ENCODE measurements at places on chromosomes 1 and 21.

GRCh38 chr1:36400514-36400824 lies 2.8 kb upstream of the LSM10 start:
- no peak for DNase-seq

- DNase-seq, result no peak
Observed at GRCh38 chr1:94425821-94426484, 7.8 kb downstream of the ABCD3 start.

GRCh38 chr21:43297989-43298388 lies 128.9 kb downstream of the SIK1 start:
- DNase-seq, result no peak

DNA sequence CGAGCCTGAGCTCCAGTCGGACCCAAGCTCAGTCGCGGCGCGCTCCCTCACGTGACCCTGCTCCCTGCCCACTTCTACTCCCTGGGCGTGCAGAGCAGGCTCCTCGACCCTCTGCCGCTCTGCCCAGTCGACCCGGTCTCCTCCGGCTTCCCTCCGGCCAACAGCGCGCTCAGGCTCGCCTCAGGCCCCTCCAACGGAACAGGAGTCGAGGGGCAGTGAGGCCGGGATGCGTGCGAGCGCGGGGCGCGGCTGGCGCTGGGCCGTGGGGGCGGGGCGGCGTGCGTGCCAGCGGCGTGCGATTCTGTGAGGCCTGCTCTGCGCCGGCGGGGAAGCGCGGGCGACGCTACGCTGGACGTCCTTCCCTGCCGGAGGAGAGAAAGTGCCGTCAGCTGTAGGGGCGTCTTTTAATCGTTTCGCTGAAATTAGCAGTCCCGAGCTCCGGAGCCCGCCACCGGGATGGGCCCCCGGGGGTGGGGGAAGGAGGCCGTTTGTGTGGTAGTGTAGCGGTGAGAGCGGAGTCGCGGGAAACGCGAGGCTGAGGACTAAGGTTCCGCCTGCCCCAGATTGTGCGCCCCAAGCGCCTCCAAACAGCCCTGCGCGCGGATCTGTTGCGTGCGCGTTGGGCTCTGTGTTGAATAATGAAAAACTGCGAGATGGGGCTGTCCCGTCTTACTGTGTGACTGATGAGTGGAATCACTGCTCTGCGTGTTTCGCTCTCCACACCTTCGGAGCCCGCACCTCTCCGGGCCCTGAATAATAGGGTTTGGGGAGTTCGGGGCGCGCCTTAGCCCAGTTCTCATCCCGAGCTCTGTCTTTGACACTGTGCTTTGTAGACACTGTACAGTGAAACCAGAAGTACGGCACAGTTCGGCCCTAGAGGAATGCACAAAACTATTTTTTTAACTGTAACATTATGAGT lies at the start of gene ACBD6:
Gene ACBD6, minus strand, starts transcription at position 217 of the 919 bp plus-strand sequence. CDS start 311 bp downstream, outside the sequence.
- DNase-seq, result peak; percentile 83

DNA sequence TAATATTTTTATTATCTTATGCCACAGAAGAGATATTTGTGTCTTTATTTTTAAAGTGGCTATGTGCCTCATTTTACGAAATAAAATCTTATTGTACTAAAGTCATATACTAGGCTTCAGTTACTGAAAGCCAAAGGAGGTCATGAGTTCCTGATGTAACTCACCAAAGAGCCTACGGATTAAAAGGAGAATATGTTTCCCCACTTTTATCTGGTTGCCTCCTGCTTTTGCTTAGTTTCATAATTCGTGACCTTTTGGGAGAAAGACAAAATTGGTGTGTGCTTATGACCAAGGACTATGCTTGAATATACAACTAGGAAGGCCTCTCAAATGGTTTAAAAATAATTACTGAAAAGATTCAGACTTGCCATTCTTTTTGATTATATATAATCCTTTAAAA lies 18.2 kb upstream of the AHCTF1 start:
- DNase-seq, result no peak

- DNase-seq, result no peak
Observed at GRCh38 chr1:169604781-169605560, 18.7 kb upstream of the F5 start.

GRCh38 chr1:54323324-54323739 lies 82.9 kb downstream of the SSBP3 start:
- no peak for DNase-seq

GRCh38 chr1:201475915-201476669 lies 7.1 kb upstream of the PHLDA3 start:
- DNase-seq, result no peak

DNA sequence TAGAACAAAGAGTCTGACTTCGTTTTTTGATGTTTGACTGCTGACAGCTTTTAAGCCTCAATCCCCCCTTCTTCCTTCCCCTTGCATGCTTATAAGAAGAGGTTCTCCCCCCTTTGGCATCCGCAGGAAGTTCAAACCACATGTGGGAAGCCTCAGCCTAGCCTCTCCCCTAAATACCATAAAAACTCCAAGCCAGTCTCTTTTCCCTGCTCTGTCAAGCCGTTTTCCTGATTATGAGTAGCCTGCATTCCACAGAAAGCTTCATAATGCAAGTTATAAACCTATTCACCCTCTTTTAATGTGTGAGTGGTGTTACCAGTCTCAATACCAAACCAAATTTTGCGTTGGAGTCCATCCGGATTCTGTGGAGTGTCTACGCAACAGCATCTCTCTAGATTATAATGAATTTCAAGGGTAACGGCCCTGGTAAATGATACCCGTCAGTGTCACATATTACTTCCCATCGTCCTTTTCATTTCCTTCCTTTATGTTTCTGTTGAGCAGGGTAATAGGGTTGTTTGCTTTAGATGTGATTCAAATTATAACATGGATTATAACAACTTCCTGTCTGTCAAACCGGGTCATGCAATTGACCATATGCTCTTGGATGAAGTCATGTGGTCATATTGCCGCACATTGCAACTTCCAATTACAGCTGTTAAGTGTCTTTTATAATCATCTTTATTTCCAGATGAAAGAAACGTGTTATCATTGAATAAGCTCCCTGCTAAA lies 717.5 kb downstream of the RWDD3 start:
- no peak for DNase-seq

DNA sequence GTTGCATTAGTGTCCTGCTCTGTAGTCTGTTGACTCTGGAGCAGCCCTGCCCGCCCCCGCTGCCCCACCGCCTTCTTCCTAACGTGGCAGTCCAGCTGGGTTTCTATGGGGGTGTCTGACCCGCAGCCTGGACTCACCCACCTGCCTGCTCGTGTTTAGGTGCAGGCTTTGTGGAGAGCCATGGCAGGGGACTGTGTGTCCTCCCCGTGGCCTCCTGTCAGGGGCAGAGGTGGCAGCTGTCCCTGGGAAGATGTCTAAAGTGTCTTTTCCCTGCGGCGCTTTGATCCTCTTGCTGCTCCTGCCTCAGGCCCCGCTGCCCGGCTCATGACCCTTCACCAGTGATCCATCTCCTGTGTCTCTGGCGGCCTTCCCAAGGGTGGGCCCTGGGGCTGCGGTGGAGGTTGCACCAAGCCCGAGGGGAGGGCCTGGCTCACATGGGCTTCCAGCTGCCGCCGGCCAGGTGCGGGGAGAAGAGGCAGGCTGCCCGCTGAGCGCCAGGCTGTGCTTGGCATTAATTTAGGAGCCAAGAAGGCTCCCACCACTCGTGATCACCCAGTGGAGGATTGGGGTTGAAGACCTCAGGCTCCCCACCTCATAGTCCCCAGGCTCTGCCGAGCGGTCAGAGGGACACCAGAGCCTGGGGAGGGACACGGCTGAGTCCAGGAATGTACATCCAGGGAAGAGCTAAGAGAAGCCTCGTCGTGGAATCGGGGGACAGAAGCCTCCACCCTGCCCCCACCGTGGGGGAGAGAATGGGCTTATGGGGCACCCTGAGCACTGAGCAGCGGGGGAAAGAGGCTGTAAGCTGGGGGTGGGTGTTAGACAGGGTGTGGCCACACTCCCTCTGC lies 44.1 kb downstream of the COL18A1 start:
- no peak for DNase-seq

GRCh38 chr21:45451771-45452182 lies 46.8 kb downstream of the COL18A1 start:
- DNase-seq, result no peak

- no peak for DNase-seq
Observed at GRCh38 chr1:41749991-41750745, 168.6 kb downstream of the HIVEP3 start.

- no peak for DNase-seq
Observed at GRCh38 chr1:78101514-78101913, 55.7 kb downstream of the GIPC2 start.

DNA sequence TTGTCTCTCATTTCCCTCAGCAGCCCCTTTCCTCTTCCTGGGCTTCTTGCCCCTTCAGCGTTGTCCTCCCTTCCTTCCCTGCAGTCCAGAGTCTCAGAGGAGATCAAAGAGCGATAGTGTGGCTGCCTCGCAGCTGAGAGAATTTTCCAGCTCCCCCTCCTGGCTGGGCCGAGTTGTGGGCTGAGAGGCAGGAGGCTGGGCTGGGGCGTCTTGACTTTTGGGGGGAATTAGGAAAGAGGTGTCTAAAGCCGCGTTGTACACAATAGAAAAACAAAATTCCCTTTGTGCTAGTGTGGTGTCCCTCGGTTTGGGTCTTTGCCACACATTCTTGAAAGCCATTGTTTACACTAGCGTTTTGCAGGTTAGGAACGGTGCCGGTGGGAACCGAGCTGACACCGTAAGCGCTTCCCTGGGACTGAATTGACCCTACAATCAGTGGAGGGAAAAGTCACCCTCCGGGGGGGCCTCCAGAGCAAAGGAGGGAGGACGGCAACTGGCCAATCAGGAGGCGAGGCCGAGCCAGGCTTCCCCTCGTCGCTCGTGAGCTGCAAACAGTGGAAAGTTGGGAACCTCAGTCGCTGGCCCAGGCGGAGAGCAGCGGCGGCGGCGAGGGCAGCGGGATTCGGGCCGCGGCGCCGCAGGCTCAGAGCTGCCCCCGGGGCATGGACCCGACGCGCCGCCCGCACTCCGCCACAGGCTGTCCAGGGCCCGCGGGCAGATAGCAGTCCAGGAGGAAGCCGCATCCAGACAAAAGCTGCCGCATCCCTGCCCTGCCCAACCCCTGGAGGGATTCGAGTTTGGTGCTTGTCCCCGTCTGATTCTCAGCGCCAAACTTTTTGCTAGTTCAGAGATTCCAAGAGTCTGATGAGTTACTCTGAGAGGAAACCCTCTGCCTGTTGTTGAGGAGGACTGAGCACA lies at the start of gene HMCN1:
Gene HMCN1, plus strand, starts transcription at position 574 of the 918 bp plus-strand sequence. CDS start 389 bp downstream, outside the sequence.
- peak; percentile 81 for DNase-seq

- no peak for DNase-seq
Observed at GRCh38 chr1:3547055-3548005, 64.0 kb downstream of the MEGF6 start.

- DNase-seq, result no peak
Observed at GRCh38 chr21:39014747-39015146, 168.5 kb downstream of the PSMG1 start.

DNA sequence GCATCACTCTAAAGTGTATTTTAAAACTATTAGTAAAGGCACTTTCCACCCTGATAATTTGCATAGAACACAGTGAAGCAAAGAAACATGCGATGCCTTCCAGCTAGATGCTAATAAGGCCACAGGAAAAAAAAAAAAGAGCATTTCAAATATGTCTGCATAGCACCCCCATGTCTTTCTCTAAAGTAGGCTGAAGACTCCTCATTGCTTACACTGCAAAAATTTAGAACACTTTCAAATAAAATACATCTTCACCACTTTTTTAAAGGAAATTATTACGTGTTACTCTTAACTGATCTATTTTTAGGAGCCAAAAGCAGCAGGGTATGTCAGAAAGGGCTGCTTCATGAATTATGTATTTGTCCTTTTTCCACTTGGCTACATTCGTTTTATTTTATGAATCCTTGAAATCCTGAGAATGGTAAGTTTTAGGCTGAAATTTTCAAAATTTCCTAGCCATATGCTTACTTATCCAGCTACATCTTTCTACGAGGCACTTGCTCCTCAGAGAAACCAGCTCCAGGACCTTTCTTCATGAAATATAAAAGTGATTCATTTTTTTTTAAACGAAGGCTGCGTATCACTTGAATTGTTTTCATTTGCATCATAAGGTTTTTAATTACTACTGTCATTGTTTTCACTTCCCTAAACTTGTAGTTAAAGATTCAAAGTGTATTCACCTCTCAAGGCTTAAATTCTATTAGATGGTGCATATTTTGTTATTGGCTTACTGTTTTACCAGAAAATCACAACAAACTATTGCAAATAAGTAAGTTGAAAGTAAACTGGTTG lies 513.0 kb downstream of the PTPRC start:
- no peak for DNase-seq

DNA sequence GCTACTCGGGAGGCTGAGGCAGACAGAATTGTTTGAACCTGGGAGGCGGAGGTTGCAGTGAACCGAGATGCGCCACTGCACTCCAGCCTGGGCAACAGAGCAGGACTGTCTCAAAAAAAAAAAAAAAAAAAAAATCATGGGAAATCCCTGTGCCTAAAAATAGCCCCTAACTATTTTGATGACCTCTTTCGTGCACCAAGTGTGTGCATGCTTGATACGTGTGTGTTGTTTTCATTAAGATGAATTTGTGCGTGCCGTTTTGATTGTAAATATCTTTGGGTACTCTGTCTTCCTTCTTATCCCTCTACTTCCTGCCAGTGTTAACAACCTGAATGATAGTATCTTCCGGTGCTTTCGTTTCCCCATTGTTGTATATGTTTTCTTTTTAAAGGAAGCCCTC lies 9.8 kb downstream of the CACYBP start:
- no peak for DNase-seq

GRCh38 chr1:209549443-209550205 lies 33.9 kb upstream of the CAMK1G start:
- DNase-seq, result peak; percentile 64

GRCh38 chr1:12387641-12388040 lies 157.8 kb downstream of the VPS13D start:
- DNase-seq, result no peak

- DNase-seq, result no peak
Observed at GRCh38 chr1:195617106-195617505, 991.1 kb downstream of the KCNT2 start.

DNA sequence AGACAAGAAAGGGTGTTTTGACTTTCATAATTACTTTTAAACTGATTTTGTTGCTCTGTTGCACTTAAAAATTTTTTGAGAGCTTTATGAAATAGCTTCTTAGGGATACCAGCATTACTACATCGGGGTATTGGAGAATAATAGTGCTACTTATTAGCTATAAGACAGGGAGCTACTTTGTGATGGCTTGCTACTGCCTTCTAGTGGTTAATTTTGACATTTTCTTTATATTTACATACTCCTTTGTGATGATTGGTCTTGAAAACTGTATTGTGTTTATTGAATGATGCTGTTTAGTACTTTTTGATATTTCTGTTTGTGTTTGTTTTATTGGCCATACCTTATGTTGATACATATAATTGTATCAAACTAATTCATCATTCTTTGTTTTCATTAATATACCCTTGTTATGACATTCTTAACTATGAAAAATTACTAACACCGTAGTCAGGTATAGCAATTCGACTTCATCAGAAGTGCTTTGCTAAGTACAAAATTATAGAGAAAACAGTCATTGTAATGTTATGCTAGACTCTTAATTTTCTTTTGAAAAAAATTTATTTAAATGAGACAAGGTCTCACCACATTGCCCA lies 85.5 kb downstream of the CLIC4 start:
- DNase-seq, result peak; percentile 27

DNA sequence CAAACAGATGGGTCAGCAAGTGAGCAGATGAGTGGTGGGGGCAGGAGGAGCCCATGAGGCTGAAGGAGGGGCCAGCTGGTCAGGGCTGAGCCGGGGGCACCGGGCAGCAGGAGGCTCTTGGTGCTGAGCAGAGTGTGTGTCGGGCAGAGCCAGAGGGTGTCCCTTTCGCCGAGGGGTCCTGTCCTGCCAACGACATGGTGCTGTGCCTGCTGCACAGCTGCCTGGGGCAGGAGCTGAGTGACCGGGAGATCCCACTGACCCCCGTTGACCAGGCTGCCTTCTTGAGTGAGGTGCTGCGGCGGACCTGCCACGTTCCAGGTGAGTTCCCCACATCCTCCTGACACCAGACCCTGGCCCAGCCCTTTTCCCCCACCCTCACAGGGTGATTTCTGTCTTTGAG lies 27.5 kb downstream of the HYI start:
- no peak for DNase-seq

Measured in HEK293T (cell line).